ENCODE measurements at places on chromosomes 4 and X.

- DNase-seq, result peak; percentile 9
Observed at GRCh38 chrX:109393859-109394258, 88.0 kb downstream of the GUCY2F start.

DNA sequence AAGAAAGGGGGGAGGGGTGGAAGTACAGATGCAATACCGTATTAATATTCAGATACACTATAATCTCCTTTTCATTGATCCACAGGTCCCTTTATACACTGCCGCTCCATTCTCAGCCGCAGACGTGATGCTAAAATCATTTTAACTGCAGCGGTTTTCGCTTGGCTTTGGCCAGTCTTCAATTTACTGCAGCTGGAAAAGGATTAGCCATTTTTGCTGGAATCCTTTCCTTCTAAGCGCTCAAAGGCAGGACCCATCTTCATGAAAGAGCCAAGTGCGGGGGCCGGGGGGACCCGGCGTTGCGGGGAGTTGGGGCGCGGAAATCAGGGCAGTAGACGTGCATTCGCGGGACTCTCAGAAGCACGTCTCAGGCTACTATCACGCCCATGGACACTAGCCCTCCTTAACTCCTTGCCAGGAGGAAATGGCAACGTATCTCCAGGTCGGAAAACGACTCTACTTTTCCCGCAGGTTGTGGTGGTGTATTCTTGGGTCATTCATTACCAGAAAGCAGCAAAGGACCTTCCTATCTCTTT, 1.7 kb upstream of the PCDH10 start:
- DNase-seq, result no peak

- DNase-seq, result no peak
Observed at GRCh38 chrX:537151-537550, 93.4 kb upstream of the SHOX start.

- no peak for DNase-seq
Observed at GRCh38 chr4:184395451-184395917, 78.9 kb downstream of the IRF2 start.

- DNase-seq, result peak; percentile 62
Observed at GRCh38 chr4:56505269-56506130, at the start of gene ARL9. Gene ARL9, plus strand, starts transcription at chr4:56505791. Its CDS starts 72 bp downstream, at chr4:56505863.

DNA sequence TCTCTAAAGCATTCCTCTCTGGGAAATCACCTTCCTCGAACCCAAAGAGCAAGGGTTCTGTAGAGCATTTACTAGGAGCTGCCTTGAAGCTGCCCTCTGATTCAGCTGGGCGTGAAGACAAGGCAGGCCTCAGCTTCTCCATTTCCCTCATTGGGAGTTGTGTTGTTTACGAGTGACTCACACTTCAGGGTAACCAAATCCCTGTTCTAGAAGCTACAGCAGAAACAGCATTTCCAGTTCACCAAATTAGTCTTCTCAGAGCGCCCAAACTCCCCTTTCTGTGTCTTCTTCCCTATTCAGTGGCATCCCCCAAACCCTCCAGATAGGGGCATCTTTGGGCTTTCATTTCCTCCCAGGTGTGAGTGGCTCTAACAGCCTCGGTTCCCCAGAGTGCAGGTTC, 863 bp upstream of the XPNPEP2 start:
- no peak for DNase-seq

- DNase-seq, result no peak
Observed at GRCh38 chr4:57136281-57136680, 26.1 kb upstream of the IGFBP7 start.

DNA sequence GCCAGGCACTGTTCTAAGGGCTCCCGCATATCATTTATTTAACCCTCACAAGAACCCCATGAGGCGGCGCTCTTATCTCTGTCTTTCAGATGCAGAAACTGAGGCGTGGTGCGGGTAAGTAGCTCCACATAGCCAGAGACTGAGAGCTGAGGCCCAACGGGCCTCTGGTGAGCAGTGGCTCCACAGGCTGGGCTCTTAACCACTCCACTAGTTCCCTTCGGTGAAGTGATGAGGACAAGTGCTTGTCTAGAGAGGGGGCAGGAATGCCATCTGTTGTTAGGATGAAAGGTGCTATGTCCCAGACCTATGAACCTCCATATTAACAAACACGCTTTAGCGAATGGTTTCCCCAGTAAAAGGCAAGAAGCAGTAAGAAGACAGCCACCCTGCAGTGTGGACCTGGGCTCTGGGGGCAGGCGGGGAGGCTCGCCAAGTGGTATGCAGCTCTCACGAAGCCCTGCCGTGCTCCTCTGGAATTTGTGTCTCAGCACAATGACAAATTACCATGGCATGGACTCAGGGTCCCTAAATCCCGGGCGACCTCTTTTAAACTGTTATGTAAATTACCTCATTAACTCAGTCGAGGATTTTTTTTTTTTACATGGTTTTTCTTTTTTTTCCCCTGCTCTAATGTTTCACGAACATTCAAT, 20.9 kb upstream of the S100G start:
- no peak for DNase-seq

- no peak for DNase-seq
Observed at GRCh38 chr4:89212666-89213381, 94.8 kb downstream of the GPRIN3 start.

DNA sequence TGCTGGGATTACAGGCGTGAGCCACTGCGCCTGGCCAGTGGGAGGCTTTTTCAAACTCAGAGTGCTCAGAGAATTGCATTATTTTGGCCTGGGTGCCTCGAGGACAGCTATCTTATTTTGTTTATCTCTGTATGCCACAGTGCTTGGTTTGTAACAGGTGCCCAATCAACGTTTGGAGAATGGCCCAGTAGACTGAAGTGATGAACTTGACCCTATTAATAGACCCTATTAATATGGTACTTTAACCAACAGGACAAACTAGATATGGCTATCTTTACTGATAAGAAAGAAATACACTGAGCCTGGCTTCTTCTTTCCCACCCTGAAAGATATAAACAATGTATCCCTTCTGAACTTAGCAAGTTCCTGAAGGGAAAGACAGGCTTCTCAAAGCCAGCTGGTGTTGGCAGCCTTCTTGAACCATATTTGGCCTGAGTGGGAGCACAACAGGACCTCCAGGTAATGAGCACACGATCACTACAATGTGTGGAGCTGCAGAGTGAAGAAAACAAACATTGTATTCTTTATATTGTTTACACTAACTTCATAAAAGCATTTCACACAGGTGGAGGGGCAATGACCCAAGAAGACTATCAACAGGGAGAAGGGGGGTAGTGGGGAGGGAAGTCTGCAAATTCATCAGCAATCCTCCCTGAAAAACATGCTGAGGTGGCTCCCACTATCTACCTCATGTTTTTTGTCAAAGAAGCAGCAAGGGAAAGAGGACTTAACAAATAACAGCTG, 41.7 kb downstream of the PRPS1 start:
- no peak for DNase-seq

DNA sequence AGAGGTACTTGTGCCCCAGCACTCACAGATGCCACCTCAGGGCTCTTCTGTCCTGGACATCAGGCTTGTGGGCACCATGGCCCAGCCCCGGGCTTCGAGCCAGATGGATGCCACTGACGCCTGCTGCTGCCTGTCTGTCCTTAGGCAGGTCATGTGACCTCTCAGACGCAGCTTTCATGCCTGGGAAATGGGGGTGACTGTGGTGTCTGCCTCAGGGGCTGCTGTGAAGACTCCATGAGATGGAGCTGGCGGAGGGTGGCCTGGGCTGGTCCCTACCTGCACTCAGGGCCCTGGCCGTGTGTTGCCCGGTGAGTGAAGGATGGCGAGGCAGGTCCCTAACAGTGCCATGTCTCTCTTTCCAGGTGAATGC, 6.5 kb downstream of the CPZ start:
- DNase-seq, result no peak

- DNase-seq, result no peak
Observed at GRCh38 chr4:59647011-59647410, 1553.1 kb upstream of the ADGRL3 start.

DNA sequence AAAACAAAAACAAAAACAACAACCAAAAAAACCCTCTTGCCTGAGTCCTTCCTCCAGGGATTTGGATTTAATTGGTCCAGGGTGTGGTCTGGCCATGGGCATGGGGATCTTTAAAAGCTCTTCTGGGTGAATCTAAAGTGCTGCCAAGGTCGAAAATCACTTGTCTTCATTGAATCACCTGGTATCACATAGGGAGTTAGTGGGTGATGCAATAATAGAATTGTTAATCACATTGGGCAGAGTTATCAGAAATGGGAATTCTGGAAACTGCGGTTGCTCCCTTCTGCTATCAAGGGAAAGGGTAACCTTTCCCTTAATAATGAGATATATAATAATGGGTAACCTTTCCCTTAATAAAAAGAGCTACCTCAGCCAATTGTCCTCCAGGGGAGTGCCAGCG, 267.9 kb upstream of the KLF3 start:
- DNase-seq, result no peak
